ENCODE measurements at places on chromosomes 11 and 22. TPM values are rescaled to one million over a fixed set of nuclear protein-coding genes. Genes with fewer than 3 reads are reported as not detected.

Gene TSGA10IP
- not detected for total RNA-seq

Gene EFCAB6
- total RNA-seq, result 2.1 TPM

Gene BACE1
- 18.1 TPM for total RNA-seq

Gene CD3G
- total RNA-seq, result not detected

Gene GAS2
- total RNA-seq, result 0.65 TPM

Gene KCNK4
- total RNA-seq, result not detected

Gene TSPAN18
- total RNA-seq, result not detected

Gene HSPB2
- total RNA-seq, result 0.18 TPM

Gene NXPE2
- total RNA-seq, result 0.14 TPM

Gene KIAA1671
- total RNA-seq, result 0.83 TPM

Gene SCGB1C1
- not detected for total RNA-seq

Gene MRGPRX3
- total RNA-seq, result not detected

Gene PTS
- total RNA-seq, result 66.3 TPM

Gene TIMP3
- total RNA-seq, result 82.1 TPM

Gene MUC5B
- not detected for total RNA-seq

Gene NAV2
- 4.1 TPM for total RNA-seq

Gene FLRT1
- total RNA-seq, result 0.28 TPM

Gene ASRGL1
- total RNA-seq, result 0.28 TPM

Gene L3MBTL2
- total RNA-seq, result 20.3 TPM

Gene OR10G4
- not detected for total RNA-seq

Gene ADM
- 177 TPM for total RNA-seq

Gene NXPE1
- 0.09 TPM for total RNA-seq

Gene MAPK8IP2
- 0.28 TPM for total RNA-seq

Gene TRIM49
- not detected for total RNA-seq

Gene MUC6
- not detected for total RNA-seq

Gene TREH
- total RNA-seq, result not detected

Gene RFPL1
- total RNA-seq, result not detected

Gene PPM1F
- total RNA-seq, result 21.0 TPM

Gene KLHL35
- total RNA-seq, result 3.0 TPM

Gene ST14
- total RNA-seq, result under 0.01 TPM

Gene CLDN5
- total RNA-seq, result 0.28 TPM

Gene INS
- not detected for total RNA-seq

Gene OR51G1
- total RNA-seq, result not detected

Gene FOLH1
- total RNA-seq, result 0.14 TPM

Gene SIPA1
- total RNA-seq, result 13.7 TPM

Gene GLYATL1
- 0.57 TPM for total RNA-seq

Gene UCP3
- total RNA-seq, result 0.55 TPM

Gene GNAZ
- 3.7 TPM for total RNA-seq

Gene SLC3A2
- total RNA-seq, result 210 TPM

Gene NCAPD3
- total RNA-seq, result 6.5 TPM

Gene KRTAP5-5
- total RNA-seq, result not detected

Gene KLHDC7B
- total RNA-seq, result 0.28 TPM

Gene SCN3B
- not detected for total RNA-seq

Gene RHOD
- 17.4 TPM for total RNA-seq

Gene PHOX2A
- not detected for total RNA-seq

Gene EMID1
- total RNA-seq, result 1.00 TPM

Gene ANKRD49
- total RNA-seq, result 12.2 TPM

Gene MRGPRE
- not detected for total RNA-seq

Gene IGF2
- total RNA-seq, result 1.8 TPM

Gene MPZL2
- not detected for total RNA-seq

Gene MS4A6A
- not detected for total RNA-seq

Data from smooth muscle cell of bladder (primary cell).